ENCODE measurements at places on chromosomes 12 and 14. TPM values are rescaled to one million over a fixed set of nuclear protein-coding genes. Genes with fewer than 3 reads are reported as not detected.

DNA sequence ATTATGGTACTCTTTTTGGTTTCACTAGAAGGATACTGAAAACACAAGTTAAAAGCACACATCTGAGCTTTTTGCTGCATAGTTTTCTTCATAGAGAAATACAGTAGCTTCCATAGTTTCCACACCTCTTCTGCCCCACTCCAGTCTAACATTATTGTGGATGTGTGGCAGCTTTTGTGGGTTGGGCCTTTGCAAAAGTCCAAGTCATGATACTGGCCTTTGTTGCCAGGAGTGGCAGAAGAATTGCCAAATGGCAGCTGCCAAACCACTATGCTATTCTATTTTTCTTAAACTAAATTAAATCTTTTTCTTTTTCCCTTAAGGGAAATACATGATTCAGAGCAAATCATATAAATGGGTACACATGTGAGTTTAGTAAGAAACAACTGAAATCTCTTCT is 114.8 kb downstream of the PLEKHA5 start:
- DNase-seq = peak; percentile 22

DNA sequence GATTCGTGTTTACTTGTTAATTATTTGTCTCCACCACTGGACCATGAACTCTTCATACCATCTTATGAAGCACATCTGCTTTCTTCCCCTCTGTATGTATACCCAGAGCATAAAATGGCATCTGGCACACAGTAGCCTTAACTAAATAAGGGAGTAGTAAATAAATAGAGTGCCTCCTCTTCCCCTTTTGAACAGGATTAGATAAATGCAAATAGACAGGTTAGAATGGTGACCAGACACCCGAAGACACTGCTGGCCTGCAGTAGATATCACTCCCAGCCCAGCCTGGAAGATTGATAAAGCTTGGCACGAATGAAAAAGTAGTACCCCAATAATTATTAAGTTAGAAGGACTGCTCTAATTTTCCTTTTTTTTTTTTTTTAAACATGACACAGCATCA is 6.9 kb downstream of the GALNT4 start:
- no peak for DNase-seq

GRCh38 chr14:68840454-68840853 is 47.6 kb upstream of the ZFP36L1 start:
- no peak for DNase-seq

DNA sequence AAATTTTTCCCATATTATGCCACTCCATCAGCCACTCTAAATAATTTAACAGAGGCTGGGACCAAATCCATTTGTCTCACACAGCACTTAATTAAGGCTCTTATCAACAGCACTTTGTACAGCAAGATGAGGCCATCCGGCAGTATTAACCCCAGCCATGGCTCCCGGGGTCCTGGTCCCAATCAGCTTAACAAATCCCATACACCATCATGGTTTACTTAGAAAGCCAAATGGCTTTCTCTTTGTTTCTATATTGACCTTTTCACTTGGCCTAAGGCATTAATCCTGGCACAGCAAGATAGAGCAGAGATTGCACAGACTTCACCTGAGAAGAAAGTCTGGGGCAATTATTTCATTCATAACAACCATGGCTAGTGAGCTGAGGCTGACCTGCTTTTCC is 38.6 kb downstream of the SPTSSA start:
- DNase-seq = no peak

DNA sequence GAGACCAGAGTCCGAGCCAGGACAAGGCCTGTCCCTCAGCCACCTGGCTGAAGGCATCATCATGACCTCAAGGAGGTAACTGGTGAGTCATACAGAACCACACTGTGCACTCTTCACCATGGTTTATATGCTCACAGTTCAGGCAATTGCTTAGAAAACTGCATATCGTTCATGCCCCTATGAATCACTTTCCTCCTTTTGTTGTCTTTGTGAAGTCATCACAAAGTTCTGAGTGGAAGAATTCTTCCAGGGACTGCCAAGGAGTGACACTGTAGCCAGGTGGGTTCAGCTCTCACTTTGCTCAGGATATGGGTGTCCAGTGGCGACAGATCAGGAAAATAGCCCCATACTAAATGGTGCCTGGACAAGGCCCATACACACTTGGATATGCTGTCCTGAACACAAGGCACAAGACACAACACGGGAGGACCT is 92.5 kb downstream of the DPF3 start:
- DNase-seq = peak; percentile 51

- DNase-seq = no peak
Measured at GRCh38 chr12:118432812-118433545, 56.6 kb downstream of the SUDS3 start.

DHRS2 gene
- total RNA-seq = 17.2 TPM

GRCh38 chr14:45891417-45892080 is 638.5 kb upstream of the MIS18BP1 start:
- no peak for DNase-seq

- peak; percentile 82 for DNase-seq
Measured at GRCh38 chr12:92745856-92746550, 43.2 kb downstream of the PLEKHG7 start.

GRCh38 chr12:116736962-116737773 is 701 bp downstream of the SPRING1 start:
- no peak for DNase-seq

- no peak for DNase-seq
Measured at GRCh38 chr14:50340963-50341362, 28.8 kb downstream of the DMAC2L start.

DNA sequence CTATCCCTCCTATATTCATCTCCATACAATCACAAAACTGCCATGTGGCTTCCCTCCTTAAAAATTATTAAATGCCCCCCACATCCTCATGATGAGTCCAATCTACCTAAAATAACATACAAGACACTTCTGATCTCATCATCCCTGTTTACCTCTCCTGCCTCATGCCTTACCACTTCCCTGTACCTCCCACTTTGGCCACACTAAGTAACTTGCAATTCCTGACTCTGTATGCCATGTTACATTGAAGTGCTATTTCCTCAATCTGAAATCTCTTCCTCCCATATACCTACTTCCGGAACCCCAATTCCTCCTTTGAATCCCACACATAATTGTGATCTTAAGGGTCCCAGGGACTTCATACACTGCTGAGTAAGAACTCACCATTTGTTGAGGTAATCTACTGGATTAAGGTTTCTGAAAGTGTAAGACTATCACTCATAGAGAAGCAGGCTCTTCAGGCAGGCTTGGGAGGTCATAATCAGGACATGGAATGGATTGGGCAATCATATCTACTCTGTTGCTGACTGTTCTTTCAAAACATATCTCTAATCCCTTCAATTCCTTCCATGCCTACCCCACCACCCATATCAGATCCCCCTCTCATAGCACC is 117.6 kb upstream of the PLEKHG7 start:
- DNase-seq = no peak

DNA sequence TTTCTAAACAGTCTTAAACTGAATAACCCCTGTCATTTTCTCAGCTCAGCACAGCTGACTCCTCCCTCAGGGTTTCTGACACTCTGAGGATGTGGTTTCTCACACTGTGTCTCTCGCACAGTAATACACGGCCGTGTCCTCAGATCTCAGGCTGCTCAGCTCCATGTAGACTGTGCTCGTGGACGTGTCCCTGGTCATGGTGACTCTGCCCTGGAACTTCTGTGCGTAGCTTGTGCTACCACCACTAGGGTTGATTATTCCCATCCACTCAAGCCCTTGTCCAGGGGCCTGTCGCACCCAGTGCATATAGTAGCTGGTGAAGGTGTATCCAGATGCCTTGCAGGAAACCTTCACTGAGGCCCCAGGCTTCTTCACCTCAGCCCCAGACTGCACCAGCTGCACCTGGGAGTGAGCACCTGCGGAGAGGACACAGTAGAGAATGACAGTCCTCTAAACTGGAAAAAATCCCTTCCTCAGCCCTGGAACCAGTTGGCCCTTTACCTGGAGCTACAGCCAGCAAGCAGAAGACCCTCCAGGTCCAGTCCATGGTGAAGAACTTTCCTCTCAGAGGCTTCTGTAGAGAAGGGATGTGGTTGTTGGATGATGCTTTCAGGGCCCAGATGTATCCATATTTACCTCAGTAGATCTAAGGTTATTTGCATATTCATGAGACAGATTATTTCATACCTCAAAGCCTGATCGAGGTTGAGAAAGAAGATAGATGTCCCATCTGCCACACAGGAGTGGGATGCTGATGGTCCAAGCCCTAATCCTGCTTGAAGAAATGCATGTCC is 984.8 kb downstream of the TMEM121 start:
- DNase-seq = no peak

P2RX7 gene
- 2.4 TPM for total RNA-seq

- no peak for DNase-seq
Measured at GRCh38 chr12:48194799-48195201, 8.3 kb downstream of the OR10AD1 start.

DNA sequence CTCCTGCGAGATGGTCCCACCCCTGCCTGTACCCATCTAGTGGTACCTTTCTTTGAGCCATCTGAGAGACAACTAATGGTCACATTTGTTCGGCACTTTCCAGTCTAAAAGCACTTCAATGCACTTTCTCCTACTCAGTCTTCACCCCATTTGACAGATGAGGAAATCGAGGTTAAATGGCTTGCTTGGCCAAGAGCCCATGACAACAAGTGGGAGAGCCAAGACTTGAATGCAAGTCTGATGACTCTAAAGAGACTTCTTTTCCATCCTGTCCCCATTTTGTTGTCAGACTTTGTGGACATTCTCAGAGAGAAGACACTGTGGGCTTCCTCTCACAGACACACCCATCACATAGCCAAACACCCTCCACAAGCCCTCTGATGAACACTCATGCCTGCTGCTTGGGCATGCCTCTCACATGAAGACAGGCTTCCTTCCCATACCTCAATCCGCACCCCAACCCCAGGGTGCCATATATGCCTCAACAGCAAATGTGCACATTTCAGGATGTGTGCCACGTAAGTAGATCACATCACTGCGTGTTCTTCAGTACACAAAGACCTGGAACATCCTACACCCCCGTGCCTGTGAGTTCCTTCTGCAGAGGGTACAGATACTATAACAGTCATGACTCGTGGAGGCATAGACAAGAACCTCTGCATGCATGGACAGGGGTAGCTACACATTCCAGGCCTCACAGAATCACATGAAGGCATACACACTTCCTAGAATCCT is 805 bp downstream of the MYH7 start:
- DNase-seq = no peak

- no peak for DNase-seq
Measured at GRCh38 chr12:91763654-91764370, 381.8 kb downstream of the BTG1 start.

SLC39A2 gene
- total RNA-seq = not detected

DNA sequence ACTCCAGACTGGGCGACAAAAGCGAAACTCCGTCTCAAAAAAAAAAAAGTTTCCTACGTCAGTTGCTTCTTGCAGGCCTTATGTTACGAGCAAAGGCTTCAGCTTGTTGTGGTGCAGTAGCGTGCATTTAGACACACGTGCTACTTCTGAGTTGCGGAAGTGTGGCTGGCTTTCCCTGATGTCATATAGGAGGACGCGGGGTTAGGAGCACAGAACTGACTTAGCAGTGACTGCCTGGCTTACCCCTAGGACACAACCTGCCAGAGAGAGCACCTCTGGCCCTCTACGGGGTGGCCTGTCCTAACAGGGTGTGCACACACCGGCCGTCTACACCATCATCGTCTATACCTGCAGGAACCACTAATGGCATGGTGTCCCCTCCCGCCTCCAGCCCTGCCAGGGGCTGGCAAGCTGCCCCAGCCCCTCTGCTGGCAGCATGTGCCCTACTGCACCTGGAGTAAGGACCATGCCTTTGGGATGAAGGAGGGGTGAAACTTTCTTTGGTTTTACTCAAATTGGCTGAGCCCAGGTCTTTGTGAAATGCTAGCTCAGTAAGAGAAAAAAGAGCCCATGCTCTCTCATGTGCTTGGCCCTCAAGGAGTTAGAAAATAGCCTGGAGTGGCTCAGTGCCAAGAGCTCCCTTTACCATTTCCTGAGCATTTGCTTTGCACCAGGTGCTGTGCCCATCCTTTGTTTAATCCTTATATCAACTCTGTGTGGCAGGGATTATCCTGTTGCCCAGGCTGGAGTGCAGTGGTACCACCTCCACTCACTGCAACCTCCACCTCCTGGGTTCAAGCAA is 1.7 kb upstream of the GPR68 start:
- DNase-seq = no peak

NCKAP5L gene
- total RNA-seq = 4.9 TPM

GRCh38 chr12:25501549-25501948 is 51.5 kb downstream of the LMNTD1 start:
- DNase-seq = no peak

- no peak for DNase-seq
Measured at GRCh38 chr14:65054471-65055085, 47.7 kb downstream of the MAX start.

SLC6A13 gene
- total RNA-seq = not detected

DNA sequence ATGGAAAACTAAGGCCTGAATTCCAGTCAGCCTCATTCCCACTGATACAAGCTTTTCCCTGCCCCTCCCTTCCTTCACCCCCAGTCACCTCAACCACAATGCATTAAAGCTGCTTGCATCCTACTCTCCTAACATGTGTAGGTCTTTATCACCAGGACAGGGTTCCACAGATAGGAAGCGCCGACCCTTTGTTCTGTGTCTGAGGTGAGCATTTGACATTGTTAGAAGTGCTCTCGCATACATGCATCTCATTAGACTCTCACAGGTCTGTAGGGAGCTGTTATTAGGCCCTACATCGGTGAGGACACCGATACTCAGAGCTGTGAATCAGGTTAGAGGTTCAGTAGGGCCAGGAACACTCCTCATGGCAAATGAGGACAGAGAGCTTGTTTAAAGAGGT is 13.2 kb upstream of the EDDM3A start:
- no peak for DNase-seq

GALNT16 gene
- total RNA-seq = 0.52 TPM

DNA sequence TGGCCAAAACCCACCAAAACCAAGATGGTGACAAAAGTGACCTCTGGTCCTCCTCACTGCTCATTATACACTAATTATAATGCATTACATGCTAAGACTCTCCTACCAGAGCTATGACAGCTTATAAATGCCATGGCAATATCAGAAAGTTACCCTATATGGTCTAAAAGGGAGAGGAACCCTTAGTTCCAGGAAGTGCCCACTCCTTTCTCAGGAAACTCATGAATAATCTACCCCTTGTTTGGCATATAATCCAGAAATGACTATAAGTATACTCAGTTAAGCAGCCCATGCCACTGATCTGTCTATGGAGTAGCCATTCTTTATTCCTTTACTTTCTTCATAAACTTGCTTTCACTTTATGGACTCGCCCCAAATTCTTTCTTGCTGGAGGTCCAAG is 43.0 kb upstream of the FUT8 start:
- DNase-seq = no peak

GPD1 gene
- 0.25 TPM for total RNA-seq

DNA sequence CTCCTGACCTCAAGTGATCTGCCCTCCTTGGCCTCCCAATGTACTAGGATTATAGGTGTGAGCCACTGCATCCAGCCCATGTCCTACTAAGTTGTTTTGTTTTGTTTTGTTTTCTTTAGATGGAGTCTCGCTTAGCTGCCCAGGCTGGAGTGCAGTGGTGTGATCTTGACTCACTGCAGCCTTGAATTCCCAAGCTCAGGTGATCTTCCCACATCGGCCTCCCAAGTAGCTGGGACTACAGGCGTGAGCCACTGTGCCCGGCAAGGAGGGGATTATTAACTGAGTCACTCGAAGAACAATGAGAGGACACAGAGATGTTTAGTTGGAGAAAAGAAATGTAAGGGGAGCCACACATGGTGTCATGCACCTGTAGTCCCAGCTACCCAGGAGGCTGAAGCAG is 18.0 kb upstream of the ERBB3 start:
- no peak for DNase-seq

Data from H4 (cell line).